GM23248 (cell line): ENCODE measurements at places on chromosomes 7 and 10.
A peak's percentile ranks its signal among the peaks of the same experiment; 100 is the strongest.

DNA sequence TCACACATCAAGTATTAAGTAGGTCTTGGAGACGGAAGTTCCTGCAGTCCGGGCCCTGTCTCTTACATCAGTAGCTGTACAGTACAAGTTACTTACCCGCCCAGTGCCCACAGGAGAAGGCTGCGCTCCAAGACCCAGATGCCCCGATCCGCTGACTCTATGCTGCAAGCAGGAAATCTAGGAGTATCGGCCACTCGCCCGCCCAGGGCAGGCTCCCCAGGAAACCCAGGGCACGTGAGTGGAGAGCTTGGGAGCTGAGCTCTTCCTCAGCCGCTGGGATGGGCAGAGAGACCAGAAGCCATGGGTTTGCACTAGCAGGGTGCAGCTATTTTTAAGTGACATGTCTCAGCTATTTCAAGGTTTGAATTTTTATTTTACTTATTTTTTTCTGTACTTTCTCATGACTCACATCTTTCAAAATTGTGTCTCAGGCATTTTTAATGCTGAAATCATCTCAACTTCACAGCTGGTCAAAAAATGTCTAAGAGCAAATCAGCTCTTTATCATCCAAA, 1.9 kb upstream of the GPER1 start:
- DNase-seq: peak; percentile 64

GRCh38 chr10:117166418-117167345, 28.6 kb upstream of the VAX1 start:
- DNase-seq: peak; percentile 22

DNA sequence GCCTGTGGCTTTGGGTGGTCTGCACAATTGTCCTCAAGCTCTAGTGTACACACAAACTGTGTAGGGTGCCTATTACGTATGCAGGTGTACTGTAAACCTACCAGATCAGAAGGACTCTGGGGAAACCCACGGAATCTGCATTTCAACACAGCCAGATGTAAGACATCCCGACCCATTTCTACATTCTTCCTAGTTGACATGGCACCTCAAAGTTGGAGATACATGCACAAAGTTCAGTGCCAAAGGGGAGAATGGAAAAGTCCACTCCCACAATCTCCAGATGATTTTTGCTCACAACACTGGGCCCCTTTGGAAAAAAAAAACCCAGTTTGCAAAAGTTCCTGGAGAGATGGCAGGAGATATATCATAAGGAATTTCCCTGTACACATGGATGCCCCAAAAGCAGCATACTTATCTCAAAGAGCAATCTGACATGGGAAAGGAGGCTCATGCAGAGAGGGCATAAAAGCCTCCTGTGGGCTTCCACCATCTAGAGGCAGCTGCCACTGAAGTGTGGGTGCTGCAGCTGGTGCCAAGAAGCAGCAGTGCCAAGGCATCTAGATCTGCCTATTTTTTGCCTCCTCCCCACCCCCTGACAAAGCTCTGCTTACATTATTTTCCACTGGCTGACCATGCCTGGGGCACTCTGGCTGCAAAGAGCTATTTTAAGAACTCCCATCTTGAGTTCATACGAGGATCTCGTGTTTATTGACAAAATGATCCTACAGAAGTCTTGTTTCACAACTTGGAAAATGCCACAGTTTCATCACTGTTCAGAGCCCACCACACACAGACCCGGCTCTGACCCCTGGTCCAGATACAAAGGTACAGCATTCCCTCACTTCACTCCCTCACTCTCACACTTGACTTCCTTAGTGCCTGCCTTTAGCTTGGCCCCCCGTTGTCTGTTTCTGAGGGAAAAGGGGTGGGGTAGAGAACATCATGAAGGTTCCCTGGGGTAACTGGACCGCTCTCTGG, 12.9 kb downstream of the TECTB start:
- DNase-seq: peak; percentile 71

GRCh38 chr10:68121852-68122251, 12.6 kb downstream of the MYPN start:
- no peak for DNase-seq

DNA sequence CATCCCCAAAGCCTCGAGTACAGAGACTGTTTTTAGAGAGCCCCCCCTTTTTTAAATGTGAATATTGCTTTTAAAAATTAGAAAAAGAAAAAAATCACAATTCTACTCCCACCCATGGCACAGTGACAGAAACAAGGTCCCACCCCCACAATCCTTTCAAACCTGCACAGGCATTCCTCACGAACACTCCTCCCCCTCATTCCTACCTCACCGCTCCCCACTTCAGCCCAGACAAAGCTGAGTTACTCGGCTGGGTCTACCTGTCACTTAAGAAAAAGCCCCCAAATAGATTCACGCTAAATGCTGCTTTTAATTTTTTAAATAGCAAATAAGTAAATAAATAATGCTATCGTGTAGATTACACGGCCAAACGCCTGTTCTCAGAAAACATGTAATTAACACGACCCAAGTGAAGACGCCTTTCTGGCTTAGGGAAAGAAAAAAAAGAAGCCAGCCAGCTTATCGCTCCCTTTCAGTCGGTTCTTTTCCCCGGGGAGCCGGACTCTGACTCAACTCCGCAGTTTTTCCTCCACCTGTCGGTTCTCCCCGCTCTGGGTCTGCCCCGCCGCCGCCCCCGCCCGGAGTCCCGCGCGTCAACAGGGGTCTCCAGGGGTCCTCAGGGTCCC, 739 bp downstream of the MPP7 start:
- DNase-seq: peak; percentile 67

- no peak for DNase-seq
Observed at GRCh38 chr10:12547301-12547771, 198.0 kb downstream of the CAMK1D start.

DNA sequence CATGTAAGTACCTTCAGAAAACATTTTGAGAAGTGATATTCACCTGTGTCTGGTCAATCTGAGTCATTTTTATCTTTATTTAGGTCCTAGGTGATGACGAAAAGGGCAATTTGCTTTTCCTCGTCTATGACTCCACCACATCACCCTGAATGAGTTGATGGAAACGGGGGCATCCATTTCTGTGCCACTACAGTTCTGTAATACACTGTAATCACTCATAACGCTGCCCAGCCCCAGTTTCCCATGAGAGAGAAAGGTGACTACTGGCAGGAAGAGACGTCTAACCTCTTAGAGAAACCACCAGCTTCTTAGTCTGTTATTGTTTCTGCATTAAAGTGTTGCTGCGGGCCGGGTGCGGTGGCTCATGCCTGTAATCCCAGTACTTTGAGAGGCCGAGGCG, 205.3 kb upstream of the MKLN1 start:
- DNase-seq: no peak

GRCh38 chr10:821322-821721, 110.2 kb downstream of the LARP4B start:
- DNase-seq: peak; percentile 53

DNA sequence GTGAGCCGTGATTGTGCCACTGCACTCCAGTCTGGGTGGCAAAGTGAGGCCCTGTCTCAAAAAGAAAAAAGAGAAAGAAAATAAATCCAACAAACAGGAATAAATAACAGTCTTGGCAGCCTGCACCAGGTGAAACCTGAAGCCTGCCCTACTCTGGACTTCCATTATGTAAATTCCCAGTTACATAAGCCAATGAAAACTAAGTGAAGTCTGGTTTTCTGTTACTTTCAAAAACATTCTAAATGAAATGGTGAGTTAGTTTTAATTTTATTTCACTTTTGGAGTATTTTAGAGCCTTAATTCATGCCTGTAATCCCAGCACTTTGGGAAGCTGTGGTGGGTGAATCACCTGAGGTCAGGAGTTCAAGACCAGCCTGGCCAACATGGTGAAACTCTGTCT, 22.5 kb upstream of the HIBADH start:
- no peak for DNase-seq

DNA sequence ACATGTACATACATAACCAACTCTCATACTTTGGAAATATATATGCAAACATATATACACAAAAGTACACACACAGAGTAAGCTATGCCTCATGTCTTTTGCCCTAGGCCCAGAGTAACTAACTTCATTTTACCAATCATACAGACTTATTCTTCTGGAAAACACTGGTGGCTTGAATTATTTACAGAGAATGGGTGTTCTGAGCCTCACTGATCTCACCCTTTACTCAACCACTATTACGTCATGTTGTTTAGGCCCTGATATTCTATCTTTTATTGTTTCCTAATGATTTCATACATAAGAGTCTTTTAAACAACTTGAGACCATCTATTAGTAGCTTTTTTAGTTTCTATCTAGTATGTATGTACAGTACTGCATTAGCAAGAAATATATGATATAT, 43.0 kb downstream of the ANK3 start:
- DNase-seq: no peak

DNA sequence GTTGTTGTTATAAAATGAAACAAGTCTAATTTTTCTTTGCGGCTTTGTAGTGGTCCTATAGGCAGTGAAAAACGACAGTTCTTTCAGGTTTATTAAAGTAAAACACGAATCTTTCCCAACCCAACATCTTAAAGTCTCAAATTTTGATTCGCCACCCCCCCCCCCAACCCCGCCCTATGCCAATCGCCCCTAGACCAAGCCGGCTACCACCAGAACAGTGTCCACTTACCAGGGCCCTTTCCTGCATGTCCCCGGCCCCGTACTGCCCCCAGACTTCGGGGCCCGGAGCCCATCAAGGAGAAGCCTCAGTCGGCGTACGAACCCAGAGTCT, 335 bp upstream of the CHCHD1 start:
- no peak for DNase-seq

DNA sequence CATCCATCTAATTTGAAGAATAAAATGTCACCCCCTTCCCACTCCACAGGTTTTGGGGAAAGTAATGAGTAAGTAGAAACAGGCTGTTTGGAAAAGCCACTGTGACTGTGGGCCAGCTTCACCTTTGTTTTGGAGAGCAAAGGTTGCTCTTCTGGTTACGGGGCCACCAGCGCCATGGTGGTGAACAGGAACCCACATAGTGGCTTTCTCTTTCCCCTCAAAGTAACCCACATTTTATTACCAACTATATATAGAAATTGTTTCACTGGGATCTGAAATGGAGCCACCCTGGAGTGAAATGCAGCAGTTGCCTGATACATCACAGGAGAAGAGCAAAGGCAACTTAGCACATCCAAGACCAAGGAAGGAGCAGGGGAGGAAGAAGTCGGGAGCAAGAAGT, 112.3 kb upstream of the EFCAB10 start:
- DNase-seq: no peak
